Stimulated activated CD8-positive, alpha-beta memory T cell treated with anti-CD3 and anti-CD28 coated beads, Interleukin-7, amount 100 ng/mL, for 1 hour (primary cell): ENCODE measurements at places on chromosomes 5 and 9.

DNA sequence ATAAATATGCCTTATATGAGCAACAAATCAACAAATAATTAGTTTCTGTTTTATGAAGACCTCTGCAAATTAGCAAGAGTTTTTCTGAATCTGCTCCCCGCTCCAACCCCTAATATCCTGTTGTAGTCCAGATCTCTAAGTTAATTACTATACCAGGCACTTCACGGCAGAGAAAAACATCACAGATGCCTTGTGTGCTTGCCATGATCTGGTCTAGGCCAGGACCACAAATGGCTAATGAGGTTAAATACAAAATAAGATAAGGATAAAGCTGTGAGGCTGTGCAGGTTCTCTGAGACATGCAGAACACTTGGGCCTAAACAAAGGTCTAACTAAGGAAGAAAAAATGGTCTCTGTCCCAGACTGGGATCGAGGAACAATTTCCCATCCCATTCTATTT lies 150.8 kb downstream of the SLIT3 start:
- DNase-seq = no peak

- no peak for DNase-seq
These were observed 553 bp upstream of the FOXB2 start for GRCh38 chr9:77018969-77019235.

- no peak for DNase-seq
These were observed 5.7 kb downstream of the RAPGEF1 start for GRCh38 chr9:131734165-131734610.

DNA sequence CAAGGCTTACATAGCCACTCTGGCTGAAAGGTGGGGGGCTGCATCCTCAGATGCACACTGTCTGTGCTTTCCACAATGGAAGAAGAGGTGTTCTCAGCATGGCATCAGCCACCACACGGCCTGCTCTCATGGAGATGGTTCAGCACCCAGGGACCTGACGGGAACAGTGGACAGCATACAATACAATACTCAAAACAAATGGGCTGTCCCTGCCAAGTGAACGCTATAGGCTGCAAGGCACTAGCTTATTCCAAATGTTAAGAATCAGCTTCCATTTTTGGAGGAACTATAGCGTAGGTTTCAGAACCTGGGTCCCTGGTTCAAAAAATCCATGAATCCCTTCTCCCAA lies 77.2 kb downstream of the ZNF608 start:
- DNase-seq = no peak

DNA sequence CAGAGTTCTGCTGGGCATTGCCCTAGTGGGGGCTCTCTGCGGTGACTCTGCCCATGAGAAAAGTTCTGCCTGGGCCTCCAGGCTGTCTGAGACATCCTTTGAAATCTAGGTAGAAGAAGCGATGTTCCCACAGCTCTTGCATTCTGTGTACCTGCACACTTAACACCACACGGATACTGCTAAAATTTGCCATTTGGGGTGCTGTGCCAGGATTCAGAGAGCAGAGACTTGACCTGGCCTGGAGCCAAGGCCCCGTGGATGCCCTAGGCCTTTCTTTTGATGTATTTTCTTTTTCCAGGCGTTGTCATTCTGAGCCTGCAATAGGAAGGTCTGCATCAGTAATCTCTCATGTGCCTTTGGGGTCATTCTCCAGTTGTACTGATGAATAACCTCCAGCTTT lies 89.3 kb upstream of the IL12B start:
- DNase-seq = no peak

GRCh38 chr9:116156621-116157314 lies 3.2 kb downstream of the PAPPA start:
- DNase-seq = no peak

DNA sequence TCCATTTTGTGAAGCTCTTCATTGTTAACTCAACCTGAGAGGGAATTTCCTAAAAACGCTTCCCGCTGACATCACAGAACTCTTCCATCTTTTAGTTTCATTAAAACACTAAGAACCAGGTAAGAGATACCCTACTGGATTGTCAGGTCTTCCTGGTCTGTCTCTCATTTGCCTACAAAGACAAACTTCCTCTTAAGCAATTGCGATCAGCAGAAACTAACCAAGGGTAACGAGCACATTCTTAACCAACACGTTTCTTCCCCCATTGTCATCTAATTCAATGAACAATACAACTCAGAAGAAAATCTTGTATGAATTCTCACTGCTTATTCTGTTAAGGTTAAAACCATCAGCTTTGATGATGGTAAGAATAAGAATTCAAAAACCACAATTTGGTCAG lies 6.6 kb downstream of the FBXW11 start:
- DNase-seq = no peak

DNA sequence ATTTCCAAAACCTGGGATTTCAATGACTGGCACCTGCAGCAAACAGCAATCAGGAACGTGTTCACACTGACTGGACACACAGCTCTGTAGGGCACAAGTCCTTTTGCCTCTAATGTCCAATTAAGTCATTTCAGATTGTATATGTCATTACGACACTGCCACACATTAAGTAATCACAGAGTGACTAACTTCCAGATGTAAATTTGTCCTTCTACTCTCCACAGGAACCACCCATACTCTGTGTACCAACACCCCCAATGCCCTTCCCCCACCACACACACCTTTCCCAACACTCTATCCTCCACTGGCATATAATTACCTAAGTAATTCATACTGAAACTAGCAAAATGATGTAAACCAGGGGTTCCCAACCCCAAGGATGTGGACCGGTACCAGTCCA lies 30.5 kb downstream of the LARS1 start:
- no peak for DNase-seq

DNA sequence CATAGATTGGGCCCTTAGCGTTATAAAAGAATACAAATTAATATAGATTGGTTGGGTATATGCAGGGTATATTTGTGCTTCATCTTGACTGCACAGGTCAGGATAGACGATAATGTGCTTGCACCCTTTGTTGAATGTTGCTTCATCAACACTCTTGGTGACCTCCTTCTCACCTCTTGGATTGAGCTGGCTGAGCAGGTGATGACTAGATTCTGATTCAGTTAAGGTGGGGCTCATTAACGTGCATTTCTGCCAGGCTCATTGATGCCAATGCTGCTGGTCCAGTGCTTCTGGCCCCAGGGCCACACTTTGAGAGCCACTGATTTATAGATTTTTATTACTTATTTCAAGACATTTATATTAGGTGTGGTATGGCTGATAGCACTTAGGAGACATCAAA lies 27.7 kb downstream of the PCSK5 start:
- no peak for DNase-seq

- peak; percentile 56 for DNase-seq
These were observed 30.0 kb upstream of the TTLL11 start for GRCh38 chr9:122122903-122123632.
